ENCODE measurements at places on chromosomes 2 and 18.

DNA sequence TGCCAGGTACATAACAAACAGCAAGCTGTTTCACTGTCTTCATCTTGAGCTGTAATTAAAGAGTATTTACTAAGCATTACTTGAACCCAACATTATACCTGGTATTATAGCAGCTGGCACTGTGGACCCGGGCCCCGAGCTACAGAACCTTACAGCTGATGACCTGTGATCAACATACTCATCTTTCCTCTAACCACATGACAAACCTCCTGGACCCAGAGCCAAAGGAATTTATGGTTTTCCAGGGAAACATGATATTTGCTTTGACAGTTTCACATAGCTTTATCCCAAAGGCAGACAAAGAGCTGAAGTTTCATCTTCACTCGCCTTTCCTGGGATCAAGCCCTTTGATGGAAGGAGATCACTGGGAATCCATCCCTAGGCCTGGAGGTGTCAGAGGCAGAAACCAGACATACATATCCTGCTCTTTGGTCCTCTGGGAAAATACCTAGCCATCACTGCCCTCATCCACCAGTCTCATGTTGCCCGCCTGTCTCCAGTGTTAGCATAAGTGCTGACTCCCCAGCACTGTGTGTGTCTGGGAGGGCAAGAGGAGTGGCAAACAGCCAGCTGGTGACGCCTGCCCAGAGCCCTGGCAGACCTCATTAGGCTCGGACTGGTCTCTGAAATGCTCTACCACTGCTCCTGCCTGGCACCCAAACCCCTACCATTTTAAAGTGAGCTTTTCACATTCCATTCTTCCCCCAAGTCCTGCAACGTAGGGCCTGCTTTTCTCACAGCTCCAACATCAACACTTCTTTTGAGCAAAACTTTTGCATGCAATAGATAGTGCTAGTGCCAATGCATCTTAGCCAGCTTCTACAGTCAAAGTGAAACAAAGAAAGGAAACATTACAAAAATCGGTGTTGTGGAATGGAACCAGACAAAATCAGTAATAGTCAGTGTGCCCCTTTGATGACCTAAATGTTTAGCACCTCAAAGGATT lies 138.8 kb upstream of the CTAGE1 start:
- DNase-seq: no peak

DNA sequence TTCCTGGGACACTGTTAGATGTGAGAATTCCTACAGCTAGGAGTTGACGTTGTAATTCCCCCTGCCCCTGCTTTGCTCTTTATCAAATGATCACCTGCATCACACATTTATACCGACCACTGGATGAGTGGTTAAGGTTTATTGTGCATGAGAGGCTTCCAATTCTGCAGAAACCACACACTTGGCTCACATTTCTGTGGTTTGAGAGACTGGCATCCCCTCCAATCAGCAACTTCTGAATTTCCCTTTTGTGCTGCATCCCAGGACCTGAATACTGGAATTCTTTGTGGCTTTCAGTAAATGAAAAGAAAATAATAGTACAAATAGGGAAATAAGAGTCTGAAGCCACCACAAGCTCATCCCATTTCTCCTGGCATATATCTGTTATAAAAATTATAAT lies 628.7 kb upstream of the PIK3C3 start:
- no peak for DNase-seq

DNA sequence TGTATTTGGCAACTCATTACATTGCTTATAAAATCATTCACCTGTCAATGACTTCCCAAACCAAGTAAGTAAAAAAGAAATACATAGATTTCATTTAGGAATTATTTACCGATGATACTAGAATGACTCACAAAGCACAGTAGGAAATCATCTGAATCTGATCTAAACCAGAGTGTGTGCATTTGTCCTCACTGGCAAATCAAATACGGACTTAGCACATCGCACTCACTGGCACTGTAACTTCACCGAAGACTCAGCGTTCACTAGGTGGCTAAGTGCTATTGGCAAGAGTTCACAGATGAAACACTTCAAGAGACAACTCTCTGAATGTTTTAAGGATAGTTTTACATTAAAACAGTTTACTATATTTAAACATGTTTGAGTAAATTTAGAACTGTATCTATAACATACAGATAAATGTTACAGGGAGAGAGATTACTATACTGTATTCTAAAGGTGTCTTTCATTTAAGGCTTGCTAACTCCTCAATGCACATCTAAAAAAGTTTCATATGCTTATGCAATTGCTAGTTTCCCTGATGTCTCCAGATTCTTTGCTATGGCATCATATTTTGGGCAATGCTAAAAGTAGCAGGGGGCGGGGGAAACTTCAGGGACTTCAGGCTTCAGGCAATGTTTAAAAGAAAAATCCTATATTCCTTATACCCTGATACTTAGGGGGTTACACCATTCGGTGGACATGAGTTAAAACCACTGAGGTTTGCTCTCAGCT lies 48.8 kb downstream of the STK39 start:
- DNase-seq: no peak

GRCh38 chr2:109016376-109016775 lies 27.4 kb upstream of the EDAR start:
- DNase-seq: no peak

GRCh38 chr2:30273574-30273929 lies 42.2 kb downstream of the LBH start:
- DNase-seq: no peak

DNA sequence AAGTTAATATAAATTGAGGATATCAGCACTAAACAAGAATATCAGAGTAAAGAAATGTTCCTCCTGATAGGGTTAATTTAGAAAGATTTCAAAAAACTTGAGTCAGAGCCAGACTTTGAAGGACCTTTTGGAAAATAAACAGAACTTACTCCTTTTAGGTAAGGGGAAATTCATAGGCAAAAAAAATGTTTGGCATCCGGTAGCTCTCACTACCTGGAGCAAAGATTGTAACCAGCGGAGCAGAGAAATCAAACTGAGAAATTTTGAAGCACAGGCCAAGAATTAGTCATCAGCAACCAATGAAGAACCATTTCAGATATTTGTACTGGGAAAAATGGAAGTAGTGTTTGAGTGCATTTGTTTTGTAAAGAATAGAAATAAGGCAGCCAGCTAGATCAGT lies 113.0 kb downstream of the ICA1L start:
- DNase-seq: no peak

GRCh38 chr2:59259913-59260312 lies 1018.8 kb upstream of the FANCL start:
- DNase-seq: no peak

DNA sequence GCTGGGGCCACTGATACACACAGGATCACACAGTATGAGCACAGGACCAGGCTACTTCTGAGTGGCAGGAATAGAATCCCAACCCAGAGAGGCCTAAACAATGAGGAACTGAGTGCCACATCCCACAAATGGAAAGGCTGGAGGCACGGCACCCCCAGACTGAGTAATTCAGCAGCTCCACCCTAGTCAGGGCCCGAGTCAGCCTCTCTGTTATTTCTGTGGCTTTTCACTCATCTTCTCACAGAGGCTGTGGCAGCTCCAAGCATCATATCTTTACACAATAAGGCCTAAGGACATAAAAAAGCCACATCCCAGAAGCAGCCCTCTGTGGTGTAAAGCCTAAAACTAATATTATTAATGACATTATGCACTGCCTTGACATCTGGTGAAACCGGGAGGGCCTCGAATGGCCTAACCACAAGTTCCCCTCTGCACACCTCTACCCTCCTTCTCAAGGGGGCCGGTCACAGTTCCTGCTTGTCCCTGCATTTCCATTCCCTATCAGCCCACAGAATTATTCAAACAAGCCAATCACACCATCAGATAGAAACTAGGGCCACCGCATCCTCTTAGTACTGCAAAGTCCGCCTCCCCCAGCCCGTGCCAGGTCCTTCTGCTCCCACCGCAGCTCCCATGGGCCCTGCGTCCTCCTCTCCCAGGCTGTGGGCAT lies 12.5 kb upstream of the MAL start:
- no peak for DNase-seq

GRCh38 chr2:199488772-199489400 lies 31.1 kb upstream of the SATB2 start:
- peak; percentile 62 for DNase-seq

Measured in WERI-Rb-1 (cell line).